Ecto neural progenitor cell (in vitro differentiated cells): ENCODE measurements at places on chromosomes 12 and 14.

DNA sequence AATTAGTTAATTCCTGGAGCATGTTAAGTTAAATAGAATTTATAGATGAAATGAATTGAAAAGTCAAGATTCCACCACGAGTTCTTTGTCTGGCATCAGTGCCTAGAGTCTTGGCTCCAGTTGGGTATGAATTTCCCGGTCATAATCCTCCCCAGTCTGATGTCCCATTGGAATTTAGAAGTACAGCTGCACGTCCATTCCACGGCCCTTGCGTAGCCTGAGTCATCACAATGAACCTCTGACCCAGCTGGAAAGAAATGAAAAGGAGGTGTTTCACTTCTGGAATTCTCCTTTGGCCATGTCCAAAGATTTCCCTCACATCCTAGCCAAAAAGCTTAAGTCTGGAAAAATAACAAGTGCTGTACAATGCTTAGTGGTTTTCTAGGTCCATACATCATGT, 122.7 kb downstream of the KICS2 start:
- no peak for DNase-seq

- no peak for DNase-seq
Measured at GRCh38 chr12:93163260-93164036, 214.3 kb upstream of the NUDT4 start.

GRCh38 chr14:86510491-86510890, 980.5 kb downstream of the FLRT2 start:
- no peak for DNase-seq

GRCh38 chr14:103027451-103027850, 29.9 kb downstream of the CDC42BPB start:
- DNase-seq, result no peak

GRCh38 chr14:70188322-70188658, 461 bp downstream of the SLC8A3 start:
- no peak for DNase-seq

DNA sequence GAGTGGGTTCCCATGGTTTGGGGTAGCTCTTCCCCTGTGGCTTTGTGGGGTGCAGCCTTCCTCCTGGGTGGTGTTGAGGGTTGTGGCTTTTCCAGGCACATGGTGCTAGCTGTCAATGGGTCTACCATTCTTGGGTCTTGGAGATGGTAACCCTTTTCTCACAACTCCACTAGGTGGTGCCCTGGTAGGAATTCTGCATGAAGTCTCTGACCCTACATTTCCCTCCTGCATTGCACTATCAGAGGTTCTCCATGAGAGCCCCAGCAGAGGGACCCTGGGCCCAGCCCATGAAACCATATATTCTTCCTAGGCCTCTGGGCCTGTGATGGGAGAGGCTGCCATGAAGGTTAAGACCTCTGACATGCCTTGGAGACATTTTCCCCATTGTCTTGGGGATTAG, 1093.3 kb downstream of the SLC16A7 start:
- DNase-seq, result no peak

GRCh38 chr12:113852264-113852663, 113.9 kb downstream of the RBM19 start:
- DNase-seq, result no peak

DNA sequence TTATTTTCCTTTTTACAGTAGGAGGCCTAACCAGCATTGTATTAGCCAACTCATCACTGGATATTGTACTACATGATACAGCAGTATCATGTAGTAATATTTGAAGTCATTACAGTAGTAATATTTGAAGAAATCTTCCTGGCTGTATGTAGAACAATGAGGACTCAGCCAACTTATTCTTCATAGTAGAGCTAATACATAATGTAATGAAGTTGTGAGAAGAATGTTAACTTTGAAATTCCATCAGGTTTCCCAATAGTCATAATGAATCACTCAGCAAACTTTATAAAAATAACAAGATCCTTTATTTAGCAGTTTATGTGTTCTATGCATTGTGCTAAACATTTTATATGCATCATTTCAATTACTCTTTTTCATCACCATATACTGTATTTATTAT, 61.8 kb downstream of the LRRK2 start:
- DNase-seq, result no peak
